ENCODE measurements at places on chromosomes 11 and 22.

- no peak for DNase-seq
Observed at GRCh38 chr11:119619665-119620064, 109.3 kb downstream of the NECTIN1 start.

- no peak for DNase-seq
Observed at GRCh38 chr22:41140365-41140957, 48.1 kb downstream of the EP300 start.

GRCh38 chr11:40230821-40231220 is 1228.6 kb downstream of the LRRC4C start:
- DNase-seq = no peak

- peak; percentile 21 for DNase-seq
Observed at GRCh38 chr22:30969532-30970355, 679 bp downstream of the TUG1 start.

DNA sequence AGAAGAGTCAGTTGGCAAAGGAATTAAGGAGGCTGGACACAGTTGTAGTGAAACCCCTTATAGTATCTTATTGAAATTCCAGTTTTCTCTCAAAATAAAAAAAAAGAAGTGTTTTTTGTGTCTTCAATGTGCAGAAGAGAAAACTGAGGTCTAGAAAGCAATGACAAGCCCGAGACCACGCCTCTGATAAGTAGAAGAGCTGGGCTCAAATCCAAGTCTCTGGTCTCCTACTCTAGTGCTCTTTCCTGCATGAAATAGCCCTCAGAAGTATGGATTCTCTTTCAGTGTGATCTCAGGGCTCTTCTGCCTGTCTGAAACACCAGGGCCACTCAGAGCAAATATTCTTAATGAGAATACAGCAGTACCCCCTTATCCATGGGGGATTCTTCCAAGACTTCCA is 200.9 kb downstream of the KIF18A start:
- no peak for DNase-seq

DNA sequence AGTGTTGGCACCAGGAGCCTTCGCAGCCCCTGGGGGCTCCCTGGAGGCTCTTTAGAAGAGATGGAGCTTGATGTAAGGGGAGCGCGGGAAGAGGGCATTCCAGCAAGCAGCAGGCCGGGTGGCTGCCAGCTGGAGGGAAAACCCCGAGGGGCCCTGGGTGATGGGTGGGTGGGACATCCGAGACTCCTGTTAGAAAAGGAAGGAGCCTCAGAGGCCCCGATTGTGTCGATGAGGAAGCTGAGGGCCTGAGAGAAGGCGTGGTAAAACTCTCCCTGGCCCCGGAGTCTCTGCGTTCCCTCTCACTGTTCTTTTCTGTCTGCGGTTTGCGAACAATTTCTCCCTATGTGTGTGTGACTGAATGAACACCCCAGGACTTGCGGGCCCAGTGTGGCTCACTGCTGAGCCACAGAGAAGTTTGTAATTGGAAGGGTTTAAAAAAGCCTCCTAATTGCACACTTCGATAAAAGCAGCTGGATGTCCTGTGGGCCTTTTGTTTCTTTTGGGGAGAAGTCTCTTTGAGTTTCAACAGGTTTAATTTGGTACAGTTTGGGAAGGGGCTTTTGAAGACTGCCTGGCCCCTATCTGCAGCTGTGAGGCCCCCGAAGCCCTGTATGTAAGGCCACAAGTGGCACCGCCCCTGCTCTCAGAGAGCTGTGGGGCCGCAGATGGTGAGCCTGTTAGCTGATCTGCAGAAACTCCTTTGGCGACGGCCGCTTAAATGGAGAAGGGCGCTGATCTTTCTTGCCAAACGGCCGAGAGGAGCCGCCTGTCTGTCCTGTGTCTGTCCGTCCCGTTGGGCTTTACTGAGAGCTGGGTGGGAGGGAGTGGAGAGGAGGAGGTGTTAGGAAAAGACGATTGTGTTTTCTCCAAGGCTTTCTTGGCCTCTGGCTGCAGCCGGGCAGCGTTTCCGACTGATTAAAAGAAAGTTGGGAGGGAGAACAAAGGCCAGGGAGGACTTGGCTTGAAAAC is 2.0 kb downstream of the FBLN1 start:
- DNase-seq = no peak

DNA sequence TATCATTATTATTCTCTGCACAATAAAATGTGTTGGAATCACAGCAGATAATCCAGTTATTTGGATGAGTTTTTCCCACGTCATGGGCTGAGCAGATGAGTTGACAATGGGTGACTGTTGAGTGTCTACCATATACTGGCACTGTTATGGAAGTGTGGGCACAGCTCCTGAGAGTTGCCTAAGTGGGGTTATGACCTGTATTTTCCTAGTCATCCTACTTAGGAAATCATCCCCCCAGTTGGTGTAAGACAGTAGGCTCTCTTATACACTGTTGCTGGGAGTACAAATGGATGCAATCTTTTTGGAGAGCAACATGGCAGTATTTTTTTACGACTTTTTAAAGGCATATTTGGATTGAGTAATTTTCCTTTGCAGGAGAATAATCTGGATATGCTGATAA is 66.4 kb downstream of the TRAF6 start:
- DNase-seq = no peak

DNA sequence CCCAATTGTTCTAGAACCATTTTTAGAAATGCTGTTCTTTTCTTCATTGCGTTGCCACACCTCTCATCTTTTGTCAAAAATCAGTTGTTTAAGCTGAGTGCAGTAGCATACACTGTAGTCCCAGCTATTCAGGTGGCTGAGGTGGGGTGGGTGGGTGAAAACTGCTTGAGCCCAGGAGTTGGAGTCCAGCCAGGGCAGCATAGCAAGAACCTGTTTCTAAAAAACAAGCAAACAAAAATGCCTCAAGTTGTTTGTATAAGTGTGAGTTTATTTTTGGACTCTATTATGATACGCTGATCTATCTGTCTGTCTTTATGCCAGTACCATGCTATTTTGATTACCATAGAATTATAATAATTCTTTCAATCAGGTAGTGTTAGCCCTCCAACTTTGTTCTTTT is 62.5 kb upstream of the RRM1 start:
- no peak for DNase-seq

DNA sequence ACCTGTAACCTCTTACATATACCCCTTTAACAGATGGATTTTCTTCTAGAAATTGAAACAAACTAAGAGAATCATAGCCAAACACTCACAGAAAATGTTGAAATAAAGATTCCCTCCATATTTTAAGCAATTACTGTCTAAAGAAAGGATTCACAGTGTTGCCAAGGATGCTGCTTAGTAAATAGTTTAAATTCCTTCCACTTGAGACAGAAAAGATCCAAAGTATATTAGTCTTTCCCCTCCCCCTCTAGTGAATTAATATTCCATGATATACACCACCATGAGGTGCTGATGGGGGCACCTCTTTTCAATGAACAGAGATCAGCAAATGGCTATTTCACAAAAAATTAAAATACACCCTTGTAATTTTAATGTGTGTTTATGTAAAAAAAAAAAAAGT is 186.8 kb downstream of the SOX6 start:
- DNase-seq = no peak

- no peak for DNase-seq
Observed at GRCh38 chr11:1521382-1522080, 35.0 kb upstream of the MOB2 start.

DNA sequence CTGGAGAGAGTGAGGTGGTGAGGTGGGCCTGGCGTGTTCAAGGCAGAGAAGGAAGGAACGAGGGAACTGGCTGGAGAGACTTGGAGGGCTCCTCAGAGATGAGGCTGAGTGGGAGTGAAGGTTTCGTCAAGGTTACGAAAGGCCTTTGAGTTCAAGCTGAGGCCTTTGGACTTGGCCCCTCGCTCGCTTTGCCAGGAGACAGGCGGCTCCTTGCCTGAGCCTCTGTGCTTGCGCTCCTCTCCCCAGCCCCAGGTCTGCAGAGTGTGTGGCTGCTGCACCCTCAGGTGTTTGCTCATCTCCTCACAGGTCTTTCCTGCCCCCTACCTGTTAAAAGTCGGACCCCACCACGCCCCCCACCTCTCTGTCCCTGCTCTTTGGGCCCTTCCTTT is 91.6 kb downstream of the ATXN10 start:
- DNase-seq = no peak

DNA sequence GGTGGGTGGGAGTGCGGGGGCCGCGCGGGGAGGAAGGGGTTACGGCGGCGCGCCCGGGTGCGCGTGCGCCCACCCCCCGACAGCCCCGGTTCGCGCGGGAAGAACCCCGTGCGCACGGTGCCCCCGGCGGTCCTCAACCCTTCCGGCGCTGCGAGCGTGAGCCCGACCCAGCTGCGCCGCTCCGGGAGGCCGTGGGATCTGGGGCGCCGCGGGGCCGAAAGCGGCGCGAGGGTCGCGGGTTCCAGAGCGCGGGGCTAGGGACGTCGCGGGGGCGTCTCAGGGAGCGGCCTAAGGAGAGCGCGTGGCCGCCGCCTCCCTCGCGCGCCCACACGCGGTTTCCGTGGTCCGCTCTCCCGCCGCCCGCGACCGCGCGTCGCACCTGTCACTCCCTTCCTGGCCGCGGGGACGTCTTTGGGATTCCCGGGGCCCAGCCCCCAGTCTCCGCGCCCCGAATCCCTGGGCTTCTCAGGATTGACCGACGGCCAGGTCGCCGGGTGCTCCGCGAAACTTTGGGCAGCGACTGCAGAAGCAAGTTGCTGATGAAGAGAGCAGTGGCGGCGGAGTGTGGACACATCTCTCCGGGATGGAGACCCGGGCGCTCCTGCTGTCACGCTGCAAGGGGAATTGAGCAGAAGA is 582 bp downstream of the SREBF2 start:
- no peak for DNase-seq

DNA sequence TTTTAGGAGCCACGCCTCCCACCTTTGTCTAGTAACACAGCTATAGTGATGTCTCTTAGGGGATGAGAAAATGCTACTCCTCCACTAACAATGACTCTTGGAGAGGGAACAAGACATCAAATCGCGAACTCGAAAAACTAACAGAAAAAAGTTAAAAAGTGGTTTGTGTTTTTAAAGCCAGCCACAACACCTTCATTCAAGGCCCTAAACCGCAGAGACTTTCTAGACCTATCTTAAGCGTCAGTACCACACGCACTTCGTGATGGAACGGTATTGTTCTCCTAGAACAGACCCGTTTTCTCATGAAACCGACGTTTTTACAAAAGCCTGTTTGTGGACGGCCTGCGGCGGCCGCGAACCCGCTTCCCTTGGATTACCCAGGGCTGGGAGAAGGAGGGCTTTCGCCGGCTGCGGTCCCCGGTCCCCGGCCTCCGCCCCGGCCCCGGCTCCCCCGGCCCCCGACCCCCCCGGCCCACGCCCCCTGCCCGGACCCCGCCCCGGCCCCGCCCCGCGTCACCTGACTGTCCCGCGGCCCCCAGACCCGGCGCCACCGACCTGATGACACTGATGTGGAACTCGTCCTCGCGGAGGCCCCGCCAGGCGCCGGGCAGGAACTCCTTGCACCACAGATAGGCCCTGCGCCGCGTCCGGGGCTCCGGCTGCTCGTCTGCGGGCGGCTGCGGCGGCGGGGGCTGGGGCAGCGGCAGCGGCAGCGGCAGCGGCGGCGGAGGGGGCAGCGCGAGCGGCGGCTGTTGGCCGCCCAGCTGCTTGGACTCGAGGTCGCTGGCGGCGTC is 718 bp downstream of the CHKA start:
- DNase-seq = no peak

DNA sequence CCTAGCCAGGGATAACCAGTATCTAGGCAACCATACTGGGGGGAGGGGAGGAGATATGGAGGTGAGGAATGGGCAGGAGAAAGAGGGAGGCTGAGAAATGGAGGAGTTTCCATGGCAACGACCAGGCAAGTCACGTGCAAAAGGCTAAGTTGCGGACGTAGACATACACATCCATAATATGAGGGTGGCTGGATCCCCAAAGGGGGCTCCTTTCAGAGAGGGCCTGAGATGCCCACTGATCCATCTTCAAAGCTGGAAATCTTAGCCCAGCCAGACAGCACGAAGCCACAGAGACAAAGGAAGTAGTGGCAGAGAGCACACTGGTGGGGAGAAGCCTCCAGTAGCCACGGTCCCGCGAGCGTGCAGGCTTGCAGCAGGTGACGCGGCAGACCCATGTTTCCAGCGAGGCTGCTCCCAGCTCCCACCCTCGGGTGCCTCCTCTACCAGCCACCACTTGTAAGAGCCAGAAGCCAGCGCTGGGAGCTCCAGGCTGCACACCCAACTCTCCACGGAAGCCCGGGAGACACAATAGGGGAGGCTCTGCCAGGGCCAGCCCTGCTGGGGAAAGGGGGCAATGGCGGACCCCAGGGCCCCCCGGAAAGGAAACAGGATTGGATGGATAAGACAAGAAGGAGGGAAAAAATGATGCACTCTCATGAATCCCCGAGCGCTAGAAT is 938 bp downstream of the FXYD6 start:
- no peak for DNase-seq

DNA sequence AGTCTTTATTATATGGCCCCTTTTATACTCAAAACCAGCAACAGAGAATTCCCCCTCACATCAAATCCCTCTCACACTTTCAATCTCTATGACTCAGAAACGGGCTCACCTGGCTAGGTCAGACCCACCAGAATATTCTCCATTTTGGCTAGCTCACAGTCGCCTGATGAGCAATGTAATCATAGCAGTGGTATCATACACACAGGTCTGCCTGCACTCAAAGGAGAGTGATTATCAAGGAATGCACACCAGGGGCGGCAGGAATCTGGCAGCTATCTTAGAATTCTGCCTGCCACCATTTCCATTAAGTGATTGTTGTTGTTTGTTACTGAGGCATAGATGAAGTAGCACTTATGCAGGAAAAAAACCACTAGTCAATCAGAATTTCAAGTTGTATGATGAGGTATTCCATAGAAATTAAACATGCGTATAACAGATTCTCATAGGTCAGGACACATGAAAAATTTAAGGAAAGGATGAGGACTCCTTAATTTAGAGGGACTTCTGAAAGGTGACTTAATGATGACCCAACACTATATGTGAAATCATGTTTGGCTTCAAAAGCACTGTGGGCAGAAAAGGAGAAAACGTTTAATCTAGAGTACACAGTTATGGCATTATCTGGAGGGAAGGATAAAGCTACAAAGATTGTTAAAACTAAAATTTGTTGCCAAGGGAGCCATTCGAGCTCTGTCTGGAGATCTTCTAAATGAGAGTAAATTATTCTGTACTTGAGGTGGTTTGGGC is 185.8 kb upstream of the DDI1 start:
- DNase-seq = no peak

- no peak for DNase-seq
Observed at GRCh38 chr11:44623341-44623730, 57.9 kb downstream of the CD82 start.

GRCh38 chr11:65981101-65981740 is 19.7 kb downstream of the SART1 start:
- DNase-seq = no peak

DNA sequence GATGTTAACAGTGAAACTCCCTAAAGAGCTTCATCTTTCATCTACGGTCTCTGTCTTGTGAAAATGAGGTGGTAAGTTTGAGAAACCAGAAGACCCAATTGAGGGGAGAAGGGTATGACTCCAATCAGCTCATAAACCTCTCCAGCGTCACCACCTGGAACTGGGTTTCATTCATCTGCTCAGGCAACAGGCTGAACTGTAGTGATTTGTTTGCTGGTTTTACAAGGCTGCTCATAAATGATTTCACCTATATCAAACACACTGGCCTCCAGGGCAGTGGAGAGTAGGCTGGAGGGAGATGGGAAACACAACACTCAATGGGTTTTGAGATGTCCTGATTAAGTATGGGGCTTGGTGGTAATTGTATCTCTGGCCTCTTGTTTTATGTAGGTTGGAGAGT is 79.0 kb downstream of the EFCAB6 start:
- DNase-seq = no peak

GRCh38 chr22:42794551-42795510 is 62.2 kb downstream of the ARFGAP3 start:
- DNase-seq = no peak
